MV-4-11 (cell line): ENCODE measurements at places on chromosomes 11 and 22.

DNA sequence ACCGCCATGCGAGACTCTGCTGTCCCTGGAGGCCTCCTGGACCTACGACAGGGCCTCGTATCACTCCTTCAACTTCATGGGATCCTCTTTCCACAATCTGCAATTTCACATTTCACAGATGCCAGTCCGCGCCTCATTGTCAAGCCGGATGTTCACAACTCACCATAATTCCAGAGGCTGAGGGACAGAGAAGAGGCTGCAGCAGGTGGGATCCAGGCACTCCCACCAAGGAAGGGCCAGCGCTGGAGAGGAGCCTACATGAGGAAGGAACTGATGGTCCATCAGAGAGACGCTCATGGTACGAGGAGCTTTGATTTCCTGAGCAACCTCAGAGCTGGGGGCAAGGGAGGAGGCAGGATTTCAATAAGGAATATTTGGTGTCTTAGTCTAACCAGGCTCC, 495.0 kb downstream of the BRD1 start:
- DNase-seq = no peak

DNA sequence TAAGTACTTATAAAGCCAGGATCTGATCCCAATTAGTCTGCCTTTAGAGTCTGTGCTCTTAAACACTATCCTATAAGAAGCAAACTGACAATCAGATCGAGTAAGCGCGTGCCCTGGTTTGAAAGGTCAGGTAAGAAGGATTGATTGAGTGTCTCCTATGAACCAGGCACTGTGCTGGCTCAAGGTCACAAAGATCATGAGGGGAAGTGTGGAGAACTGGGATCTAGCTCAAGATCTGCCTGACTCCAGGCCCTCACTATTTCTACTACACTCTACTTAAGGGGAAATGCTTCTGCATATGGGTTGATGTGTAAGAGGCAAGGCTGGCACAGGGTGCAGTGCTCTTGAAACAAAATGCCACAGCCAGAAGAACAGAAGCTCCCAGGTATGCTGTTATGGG, 77.0 kb downstream of the ME3 start:
- DNase-seq = peak; percentile 25

- no peak for DNase-seq
These were observed 197.5 kb upstream of the TMEM45B start for GRCh38 chr11:129618046-129618569.

DNA sequence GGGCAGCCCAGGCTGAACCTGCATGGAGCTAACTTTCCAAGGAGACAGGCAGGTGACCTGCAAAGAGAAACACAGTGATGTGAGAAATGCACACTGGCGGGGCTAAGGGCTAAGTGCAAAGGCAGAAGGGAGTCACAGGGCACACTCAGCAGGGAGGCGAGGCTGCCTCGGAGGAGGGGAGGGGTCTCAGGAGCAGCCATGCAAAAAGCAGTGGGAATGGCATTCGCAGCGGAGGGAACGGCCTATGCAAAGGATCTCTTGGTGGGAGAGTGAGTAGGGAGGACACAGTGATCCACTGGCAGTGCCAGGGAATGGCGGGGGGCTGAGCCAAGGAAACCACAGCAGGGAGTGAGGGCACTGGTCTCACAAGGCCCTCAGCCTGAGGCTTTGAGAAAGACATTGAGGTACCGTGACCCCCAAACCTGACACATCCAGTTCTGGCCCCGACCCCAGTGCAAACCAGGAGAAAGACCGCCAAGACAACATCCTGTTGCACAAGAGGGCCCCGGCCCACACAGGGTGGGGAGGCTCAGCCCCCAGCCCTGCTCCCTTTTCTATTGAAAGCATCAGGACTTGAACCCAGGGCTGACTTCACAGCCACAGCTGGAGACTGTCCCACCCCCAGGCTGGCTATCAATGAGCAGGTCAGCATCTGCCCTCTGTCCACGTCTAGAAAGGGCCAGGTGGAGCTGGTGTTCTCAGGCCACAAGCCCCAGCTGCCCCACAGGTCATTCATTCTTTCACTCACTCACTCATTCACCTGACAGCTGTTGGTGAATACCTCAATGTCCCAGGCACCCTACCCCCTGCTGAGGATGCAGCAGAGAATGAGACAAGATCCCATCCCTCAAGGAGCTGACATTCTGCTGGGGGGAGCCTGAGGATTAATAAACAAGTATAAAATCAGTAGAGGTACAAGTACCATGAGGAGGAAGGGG, 50.7 kb downstream of the IGLL1 start:
- no peak for DNase-seq

DNA sequence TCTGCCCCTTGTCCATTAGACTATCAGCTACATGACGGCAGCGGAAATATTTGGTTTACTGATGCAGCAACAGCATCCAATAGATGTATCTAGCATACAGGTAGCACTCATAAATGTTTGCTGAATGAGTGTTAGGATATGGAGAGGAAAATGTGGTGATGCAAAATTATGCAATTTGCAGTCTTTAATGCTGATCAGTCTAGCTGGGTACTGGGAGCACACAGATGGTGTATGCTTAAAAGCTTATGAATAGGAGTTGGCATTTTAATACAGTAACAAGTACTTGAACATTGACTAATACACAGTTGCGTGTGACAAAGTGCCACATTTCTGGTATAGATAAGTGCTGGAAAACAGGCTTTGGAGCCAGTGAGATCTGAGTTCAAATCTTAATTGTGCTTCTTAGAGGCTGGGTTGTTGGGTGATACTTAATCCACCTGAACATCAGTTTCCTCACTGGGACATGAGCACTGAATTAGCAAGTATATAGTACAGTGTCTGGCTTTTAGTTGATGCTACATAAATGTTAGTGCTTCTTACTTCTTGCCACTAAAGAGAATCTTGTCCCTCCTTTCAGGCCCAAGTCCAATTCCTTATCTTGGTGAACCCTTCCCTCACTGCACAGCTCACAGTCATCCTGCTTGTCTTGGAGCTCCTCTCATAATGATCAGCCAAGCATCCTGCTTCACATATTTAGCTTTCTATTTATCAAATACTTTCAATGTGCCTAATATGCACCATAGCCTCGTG, 99.6 kb downstream of the TIMP3 start:
- DNase-seq = no peak

DNA sequence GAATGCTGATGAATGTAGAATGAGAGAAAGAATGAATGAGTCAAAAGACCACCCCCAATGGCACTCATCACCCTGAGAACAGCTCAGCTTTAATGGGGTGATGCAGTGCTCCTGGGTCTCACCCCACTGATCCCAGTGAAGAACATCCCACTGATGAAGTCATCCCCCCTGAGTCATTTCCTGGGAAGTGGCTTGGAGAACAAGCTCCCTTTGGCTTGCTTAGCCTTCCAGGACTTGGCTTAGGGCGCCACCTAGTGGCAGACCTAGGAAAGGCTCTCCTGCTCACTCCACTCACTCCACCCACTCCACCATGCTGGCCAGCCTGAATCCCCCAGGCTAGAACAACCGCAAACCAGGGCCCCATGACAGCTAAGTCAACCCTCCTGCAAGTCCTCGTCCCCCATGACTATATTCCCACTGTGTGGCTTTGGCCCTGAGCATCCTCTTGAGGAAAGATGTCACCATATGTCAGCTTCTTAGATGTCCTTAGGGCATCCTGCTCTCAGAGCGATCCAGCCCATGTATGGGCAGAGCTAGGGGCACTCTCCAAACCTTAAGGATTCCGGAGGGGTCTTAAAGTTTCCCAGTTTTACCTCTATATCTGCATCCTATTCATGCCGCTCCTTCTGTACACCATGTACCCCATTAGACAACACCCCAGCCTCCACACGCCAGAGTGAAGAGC, 17.8 kb upstream of the TMPRSS13 start:
- peak; percentile 74 for DNase-seq

GRCh38 chr22:45616432-45616831, 55.2 kb upstream of the ATXN10 start:
- DNase-seq = no peak

- DNase-seq = no peak
These were observed 1.7 kb upstream of the SLC25A1 start for GRCh38 chr22:19180234-19180633.

GRCh38 chr11:107547961-107548360, 17.6 kb downstream of the ALKBH8 start:
- no peak for DNase-seq

DNA sequence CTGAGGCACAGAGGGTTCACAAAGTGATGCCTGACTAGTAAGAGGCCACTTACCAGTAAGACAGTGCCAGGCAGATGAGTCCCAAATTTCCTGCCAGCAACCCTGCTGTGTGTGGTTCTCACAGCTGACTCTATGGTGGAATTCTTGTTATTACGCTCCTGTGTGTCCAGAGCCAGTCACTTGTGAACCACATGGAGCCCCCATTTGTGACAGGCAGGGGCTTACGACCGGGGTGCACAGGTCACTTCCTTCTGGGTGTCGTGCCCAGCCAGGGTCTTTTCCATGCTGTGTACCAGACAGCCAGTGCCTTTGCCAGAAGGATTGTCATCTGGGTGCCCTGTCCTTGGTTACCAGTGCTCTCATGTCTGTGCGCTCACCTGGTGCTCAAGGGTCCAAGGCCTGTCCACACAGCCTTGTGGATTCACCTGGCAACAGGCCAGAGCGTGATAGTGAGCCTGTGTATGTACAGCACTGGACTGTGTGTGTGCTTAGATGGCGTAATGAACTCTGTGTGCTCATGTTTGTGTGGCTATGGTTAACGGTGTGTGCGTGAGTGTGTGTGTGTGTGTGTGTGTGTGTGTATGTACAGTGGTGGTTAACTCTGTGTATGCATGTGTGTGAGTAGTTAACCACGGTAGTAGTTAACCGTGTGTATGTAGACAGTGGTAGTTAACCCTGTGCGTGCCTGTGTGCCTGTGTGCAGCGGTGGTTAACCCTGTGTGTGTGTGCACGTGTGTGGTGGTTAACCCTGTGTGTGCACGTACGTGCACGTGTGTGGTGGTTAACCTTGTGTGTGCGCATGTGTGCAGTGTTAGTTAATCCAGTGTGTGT, 18.6 kb downstream of the GRAMD4 start:
- peak; percentile 74 for DNase-seq

- DNase-seq = no peak
These were observed 69.7 kb upstream of the GALNT18 start for GRCh38 chr11:11691296-11692151.
